ENCODE measurements at places on chromosomes 2 and 18. TPM values are rescaled to one million over a fixed set of nuclear protein-coding genes. Genes with fewer than 3 reads are reported as not detected.

GRCh38 chr2:224436634-224437033 is 34.7 kb upstream of the FAM124B start:
- peak; percentile 54 for DNase-seq

- no peak for DNase-seq
Measured at GRCh38 chr2:164696634-164697033, 75.4 kb upstream of the GRB14 start.

DNA sequence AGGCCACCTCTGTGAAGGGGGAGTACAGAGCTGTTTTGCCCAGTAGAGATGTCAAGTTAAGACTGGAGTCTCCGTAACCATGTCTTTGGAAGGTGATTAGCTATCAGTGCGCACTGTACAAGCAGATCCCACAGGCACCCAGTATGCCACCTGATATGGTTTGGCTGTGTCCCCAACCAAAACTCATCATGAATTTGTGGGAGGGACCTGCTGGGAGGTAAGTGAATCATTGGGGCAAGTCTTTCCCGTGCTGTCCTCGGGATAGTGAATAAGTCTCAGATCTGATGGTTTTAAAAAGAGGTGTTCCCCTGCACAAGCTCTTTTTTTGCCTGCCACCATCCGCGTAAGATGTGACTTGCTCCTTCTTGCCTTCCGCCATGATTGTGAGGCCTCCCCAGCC is 90.2 kb downstream of the ACTR2 start:
- no peak for DNase-seq

The DCC gene
- total RNA-seq: not detected

The LIMS2 gene
- total RNA-seq: 2.0 TPM

DNA sequence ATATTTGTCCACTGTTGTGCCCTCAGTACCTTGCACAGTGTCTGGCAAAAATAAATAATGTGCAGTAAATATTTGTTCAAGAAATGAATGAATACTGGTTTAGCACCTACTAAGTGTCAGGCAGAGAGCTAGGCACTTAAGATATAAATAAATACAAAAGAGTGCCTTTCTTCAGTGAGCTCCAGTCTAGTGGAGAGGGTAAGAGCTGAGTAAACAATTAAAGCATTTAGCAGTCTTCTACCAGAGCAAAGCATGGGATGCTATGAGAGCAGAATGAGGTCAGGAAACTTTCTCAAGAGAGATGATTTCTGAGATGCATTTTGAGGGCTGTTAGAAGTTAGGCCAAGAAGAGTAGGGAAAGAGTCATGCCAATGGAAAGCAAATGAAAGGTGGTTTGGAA is 314.7 kb downstream of the DSC3 start:
- DNase-seq: no peak
